ENCODE measurements at places on chromosomes 13 and 19.
A peak's percentile ranks its signal among the peaks of the same experiment; 100 is the strongest.

GRCh38 chr13:39618561-39618960, 15.6 kb upstream of the LHFPL6 start:
- no peak for DNase-seq

DNA sequence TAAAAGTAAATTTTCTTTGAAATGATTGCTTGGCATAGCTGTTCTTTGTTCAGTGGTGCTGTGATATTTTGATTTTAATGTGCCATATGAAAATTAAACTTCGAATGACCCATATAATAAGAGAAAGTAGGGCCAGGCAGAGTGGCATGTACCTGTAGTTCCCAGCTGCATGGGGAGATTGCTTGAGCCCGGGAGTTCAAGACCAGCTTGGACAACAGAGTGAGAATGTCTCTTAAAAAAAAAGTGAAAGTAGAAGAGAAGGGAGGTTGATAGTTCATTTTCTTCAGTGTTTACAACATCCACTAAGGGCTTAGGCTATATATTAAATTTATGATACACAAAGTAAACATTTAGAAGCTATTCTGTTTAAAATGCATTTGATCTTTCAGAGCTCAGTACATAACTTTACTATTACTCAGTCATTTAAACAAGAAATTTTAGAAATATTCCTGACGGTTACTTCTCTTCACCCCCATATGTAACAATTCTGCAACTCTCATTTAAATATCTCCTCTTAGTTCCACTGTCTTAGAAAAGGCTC, 17.2 kb upstream of the RFC3 start:
- DNase-seq = no peak

DNA sequence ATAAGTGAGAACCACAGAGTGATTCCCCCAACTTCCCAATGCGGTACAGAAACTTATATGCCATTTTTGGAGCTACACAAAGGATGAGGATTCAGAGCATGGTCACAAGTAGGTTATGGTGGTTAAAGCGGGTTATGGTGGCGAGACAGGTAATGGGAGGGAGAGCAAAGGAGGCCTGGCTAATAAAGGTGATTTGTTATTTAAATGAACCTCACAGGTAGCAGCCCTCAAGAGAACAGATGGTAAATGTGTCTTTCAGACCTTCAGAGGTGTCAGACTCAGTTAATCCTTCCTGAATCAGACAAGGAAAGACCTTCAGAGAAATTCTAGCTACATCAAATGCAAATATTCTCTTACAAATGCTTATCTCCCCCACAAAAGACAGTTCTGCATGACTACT, 1971.4 kb downstream of the OLFM4 start:
- no peak for DNase-seq

GRCh38 chr19:32138416-32138815, 207.0 kb upstream of the ZNF507 start:
- DNase-seq = no peak

GRCh38 chr13:30114571-30115256, 192.6 kb downstream of the KATNAL1 start:
- DNase-seq = peak; percentile 86

- no peak for DNase-seq
Measured at GRCh38 chr13:77267362-77267761, 59.5 kb downstream of the MYCBP2 start.

DNA sequence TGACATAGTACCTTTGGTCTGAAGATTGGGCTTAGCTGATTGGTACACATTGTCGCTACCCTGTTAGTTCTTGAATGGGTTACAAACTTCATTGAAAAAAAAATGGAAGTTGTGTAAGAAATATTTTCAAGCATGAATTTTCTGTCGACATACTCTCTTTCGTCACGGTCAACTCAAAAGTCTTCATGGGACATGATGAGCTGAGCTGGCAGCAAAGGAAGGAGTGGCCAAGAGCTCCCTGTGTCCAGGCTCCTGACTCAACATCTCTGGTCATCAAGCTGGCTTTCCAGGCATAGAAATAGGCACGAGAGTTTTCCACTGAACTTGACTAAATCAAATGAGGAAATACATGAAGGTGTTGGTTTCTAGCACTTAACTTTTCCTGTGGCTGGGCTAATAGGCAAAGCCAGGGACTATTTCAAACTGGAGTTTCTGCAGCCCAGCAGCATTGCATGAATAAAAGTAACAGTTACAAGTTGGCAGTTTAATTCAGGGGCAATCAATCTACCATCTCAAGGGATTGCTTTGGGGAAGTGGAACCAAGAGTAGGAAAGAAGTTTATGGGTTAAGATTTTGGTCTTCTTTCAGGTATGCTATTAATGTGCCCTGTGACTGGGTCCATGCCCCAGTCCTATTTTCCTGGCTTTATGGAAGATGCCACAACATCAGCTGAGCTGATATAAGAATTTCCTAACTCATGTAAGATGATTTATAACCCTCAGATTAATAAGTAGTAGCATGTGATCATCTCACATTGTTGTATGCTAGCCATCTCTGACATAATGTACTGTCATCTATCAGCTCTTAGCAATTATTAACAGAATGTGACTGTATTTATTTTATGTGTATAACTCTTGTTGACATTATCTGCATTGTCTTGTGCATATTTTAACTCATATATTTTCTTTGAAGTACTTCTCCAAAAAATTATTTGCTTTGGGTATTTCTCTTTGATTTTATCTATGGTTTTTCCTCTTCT, 385.8 kb downstream of the DLEU7 start:
- DNase-seq = no peak

- no peak for DNase-seq
Measured at GRCh38 chr19:45114116-45114515, 21.1 kb downstream of the PPP1R37 start.

DNA sequence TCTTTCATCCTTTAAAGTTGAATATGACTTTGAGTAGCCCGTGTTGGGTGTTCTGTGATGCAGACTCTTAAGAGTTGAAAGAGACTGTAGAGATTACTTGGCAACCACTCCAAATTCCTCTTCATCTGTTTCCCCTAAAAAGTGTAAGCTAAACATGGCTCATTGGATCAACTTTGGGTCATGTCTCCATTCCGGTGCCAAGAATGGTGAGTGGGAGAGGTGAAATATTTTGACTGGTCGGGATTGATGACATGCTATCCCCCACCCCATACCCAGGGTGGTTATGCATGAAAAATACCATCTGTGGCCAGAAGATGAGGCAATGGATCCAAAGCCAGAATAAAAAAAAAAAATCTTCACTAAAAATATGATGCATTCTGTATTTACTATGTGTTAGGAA, 281.3 kb upstream of the SOX21 start:
- no peak for DNase-seq

DNA sequence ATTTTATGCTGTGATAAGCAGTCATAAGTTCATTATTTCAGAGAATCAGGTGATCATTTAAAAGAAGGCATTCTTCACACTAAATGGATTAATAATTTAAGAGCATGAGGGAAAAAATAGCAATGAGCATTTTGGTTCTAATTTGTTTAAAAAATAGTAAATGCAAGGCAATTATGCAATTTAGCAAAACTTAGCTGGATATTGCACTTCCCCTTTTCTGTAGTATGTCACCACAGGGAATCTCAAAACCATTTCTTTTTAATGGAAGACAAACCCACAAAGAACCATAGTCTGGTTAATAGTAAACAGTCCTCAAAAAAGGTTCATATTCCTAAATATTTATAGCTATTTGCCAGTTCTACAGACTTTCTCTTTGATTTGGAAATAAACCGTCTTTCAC, 30.2 kb downstream of the COG6 start:
- no peak for DNase-seq

DNA sequence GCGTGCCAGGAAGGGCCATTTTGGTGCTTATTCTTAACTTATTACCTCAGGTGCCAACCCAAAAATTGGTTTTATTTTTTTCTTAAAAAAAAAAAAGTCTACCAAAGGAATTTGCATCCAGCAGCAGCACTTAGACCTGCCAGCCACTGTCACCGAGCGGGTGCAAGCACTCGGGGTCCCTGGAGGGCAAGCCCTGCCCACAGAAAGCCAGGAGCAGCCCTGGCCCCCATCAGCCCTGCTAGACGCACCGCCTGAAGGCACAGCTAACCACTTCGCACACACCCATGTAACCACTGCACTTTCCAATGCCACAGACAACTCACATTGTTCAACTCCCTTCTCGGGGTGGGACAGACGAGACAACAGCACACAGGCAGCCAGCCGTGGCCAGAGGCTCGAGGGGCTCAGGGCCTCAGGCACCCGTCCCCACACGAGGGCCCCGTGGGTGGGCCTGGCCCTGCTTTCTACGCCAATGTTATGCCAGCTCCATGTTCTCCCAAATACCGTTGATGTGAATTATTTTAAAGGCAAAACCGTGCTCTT, 49.3 kb downstream of the RAB20 start:
- DNase-seq = no peak

DNA sequence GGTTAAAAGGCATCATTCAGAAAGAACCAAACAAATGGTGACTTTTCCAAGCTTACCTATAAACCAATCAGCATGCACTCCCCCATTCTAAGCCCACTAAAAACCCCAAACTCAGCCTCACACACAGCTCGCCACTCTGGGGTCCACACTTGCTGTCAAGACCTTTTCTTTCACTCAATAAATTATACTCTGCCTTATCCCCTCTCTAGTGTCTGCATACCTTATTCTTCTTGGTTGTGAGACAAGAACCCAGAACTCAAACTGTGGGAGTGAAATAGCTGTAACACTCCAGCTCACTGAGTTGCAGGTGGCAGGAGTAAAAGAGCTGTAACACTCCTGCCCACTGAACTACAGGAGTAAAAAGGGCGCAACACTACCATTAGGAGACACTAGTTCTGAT, 559.0 kb downstream of the TBC1D4 start:
- DNase-seq = no peak

- DNase-seq = no peak
Measured at GRCh38 chr19:16920816-16921529, 32.2 kb downstream of the F2RL3 start.

- DNase-seq = no peak
Measured at GRCh38 chr13:45838171-45838745, 13.3 kb downstream of the SIAH3 start.

DNA sequence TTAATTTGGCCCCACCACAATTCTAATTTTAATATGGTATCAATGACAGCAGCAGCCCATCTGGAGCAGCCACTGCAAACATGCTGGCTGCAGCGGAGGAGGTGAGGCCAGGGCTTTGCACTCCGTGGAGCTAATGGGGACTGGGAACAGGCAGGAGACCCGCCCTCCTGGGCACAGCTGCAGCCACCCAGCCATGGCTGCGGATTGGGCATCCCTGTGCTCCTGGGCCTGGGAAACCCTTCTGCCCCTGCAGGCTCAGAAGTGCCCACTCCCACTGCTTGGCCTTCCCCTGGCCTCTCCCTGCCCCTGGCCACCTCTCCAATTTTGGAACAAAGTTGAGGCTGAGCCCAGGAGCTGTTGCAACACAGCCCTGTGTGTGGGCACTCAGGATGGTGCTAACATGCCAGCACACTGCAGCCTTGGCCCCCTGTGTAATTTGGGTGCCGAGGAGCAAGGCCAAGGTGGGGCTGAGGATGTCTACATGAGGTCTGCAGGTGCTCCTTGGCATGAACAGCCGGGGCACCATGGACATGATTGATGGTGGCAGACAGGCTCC, 123.6 kb downstream of the PCDH9 start:
- DNase-seq = no peak

GRCh38 chr19:47143322-47144073, 12.9 kb downstream of the SAE1 start:
- no peak for DNase-seq

All from mesothelial cell of epicardium (in vitro differentiated cells).